NCI-H510A treated with DMSO at 0.1 percent for 48 hours (cell line): ENCODE measurements at places on chromosomes 2 and 18.

DNA sequence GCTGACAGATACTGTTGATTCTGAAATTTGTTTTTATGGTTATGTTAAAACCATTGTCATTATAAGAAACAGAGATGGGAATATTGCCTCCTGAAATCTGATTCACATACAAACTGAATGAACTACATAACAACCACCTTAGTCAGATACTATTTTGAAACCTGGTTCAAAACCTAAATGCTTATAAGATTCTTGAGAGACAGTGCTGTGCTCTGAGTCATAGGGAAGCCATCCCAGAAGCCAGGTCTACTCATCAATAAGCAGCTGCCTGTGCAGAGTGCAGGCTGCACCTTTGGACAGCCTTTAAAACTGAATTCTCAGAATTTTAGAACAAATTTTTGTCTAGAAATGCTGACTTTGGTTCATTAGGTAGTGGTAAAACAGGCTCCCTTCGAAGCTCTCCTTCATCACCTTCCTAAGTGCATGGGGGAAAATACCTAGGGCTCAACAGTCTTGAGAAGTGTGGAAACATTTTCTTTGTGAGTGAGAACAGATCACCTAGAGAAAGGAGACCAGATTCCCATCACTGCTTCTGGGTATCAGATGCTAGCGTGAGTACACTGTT, at the start of gene SERPINB7:
SERPINB7 (plus strand) TSS at position 253 of the 565 bp plus-strand sequence. CDS start 6,955 bp downstream, outside the sequence.
- DNase-seq: no peak

GRCh38 chr18:44715245-44715644, 34.6 kb downstream of the SETBP1 start:
- no peak for DNase-seq

- DNase-seq: no peak
Measured at GRCh38 chr2:18578033-18578432, 11.3 kb downstream of the NT5C1B start.

DNA sequence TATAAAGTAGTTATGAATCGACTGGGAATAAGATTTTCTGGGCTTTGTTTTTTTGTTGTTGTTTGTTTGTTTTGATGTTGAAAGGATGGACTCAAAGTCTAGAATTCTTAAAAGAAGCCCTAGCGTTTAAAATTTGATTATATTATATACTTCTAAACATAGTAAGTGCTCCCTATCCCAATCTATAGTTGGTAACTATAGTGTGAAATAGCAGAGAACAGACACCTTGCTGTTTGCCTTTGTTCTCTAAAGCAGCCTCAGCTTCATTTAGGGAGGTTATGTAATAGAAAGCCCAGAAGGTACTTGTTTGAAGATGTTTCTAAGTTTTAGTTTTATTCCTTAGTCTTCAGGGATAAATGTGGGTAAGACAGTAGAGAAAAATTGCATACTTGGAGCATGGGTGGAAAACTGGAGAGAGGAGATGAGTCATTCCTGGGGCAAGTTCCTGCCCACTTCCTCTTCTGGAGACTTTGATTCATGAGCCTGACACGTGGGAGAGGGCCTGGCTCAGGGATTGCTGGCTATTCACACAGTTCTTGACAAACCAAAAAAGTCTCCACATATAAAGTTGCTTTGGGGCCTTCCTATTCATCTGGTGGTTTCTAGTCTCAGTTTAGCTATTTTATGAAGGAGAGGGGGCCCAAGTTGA, 131.9 kb downstream of the MYO1B start:
- DNase-seq: peak; percentile 28

- no peak for DNase-seq
Measured at GRCh38 chr18:39759926-39760325, 2194.3 kb upstream of the CELF4 start.

GRCh38 chr2:20796374-20796791, 26.5 kb downstream of the LDAH start:
- no peak for DNase-seq

DNA sequence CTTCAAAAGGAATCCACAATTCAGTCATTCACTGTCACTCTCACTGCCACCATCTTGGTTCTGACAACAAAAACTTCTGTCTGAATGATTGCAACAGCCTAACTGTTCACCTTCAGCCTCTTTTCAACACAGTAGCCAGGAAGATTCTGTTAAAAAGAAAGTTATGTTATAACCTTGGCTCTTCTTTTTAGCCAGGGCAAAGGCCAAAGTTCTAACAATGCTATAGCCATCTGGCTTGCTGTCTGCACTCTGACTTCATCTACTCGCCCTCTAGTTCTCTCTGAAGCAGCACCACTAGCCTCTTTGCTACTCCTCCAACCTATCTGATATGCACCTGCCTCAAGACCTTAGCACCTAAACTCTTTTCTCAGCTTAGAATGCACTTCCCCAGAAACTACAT, 158.5 kb downstream of the ZNF385B start:
- DNase-seq: peak; percentile 85

GRCh38 chr2:60394463-60394862, 159.0 kb downstream of the BCL11A start:
- DNase-seq: no peak

DNA sequence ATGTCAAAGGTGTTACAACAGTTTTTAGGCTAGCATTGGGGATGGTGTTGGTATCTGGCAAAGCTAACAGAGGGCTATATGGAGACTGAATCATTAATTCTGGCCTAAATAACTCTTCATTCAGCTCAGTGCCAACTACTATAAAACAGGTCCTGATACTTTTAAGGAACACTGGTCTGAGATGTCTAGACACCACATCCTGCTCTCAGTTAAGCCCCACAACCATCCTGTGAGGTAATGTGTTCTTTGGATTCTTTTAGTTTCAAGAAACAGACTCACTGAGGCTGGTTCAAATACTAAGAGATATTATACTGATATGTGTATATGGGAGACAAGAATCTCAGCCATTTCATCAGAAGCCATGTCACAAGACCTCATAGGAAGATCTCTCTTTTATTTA, 14.2 kb upstream of the HK2 start:
- no peak for DNase-seq

DNA sequence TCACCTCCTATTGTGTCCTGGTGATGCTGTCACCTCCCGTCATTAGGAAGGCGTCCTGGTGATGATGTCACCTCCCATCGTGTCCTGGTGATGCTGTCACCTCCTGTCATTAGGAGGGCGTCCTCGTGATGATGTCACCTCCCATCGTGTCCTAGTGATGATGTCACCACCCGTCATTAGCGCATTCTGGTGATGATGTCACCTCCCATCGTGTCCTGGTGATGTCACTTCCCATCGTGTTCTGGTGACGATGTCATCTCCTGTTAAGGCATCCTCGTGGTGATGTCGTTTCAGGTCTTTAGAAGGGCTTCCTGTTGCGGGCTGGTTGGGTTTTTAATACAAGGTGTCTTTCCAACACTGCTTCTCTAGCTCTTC, 40.7 kb downstream of the CTDP1 start:
- DNase-seq: no peak

GRCh38 chr18:33560686-33561370, 17.2 kb upstream of the ASXL3 start:
- no peak for DNase-seq

GRCh38 chr18:513826-514530, 13.5 kb upstream of the COLEC12 start:
- no peak for DNase-seq

DNA sequence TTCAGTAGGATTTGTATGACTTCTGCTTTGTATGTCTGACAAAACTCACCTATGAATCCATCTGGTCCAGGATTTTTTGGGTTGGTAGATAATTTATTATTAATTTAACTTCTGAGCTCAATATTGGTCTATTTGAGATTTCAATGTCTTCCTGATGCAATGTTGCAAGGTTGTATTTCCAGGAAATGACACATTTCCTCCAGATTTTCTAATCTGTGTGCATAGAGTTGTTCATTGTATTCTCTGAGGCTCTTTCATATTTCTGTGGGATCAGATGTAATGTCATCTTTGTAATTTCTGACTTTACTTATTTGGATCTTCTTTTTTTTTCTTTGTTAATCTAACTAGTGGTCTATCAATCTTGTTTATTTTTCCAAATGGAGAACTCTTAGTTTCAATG, 584.7 kb upstream of the SETBP1 start:
- no peak for DNase-seq

- DNase-seq: no peak
Measured at GRCh38 chr2:86417961-86418360, 23.2 kb upstream of the KDM3A start.

GRCh38 chr2:8219631-8220355, 462.1 kb upstream of the ID2 start:
- DNase-seq: no peak

DNA sequence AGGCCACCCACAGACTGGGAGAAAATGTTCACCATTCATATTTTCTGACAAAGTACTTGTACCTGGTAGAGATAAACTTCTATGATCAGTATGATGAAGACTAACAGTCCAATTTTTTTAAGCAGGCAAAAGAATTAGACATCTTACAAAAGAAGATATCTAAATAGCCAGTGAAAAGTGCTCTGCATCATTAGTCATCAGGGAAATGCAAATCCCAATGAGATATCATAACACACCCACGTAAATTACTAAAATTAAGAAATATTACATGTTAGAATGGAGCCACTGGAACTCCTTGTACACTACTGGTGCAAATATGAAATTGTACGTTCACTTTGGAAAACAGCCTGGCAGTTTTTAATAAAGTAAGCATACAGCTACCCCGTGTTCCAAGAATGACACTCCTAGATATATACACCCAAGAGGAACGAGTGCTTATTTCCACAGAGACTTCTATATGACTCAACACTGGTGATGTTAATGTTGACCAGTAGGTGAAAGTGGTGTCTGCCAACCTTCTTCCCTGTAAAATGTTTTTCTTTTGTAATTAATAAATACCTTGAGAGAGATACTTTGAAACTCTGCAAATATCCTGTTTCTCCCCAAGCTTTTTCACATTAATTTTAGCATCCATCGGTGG, 80.3 kb downstream of the NPAS2 start:
- no peak for DNase-seq

GRCh38 chr2:203918839-203919238, 17.7 kb upstream of the ICOS start:
- DNase-seq: no peak

DNA sequence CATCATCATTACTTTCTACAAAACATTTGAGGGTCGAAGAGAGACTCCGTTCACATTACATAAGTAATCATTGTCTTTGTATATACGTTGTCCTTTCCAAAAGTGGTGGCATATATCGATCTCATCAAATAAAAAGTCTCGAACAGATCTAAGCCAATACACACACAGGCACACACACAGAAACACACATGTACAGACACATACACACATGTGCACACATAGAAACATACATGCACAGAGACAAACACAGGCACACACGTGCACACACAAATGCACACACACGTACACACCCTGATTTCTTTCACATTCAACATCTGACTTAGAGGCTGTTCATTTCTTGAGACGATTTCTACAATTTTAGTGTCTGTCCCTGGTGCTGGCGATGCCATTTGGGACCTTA, 17.5 kb upstream of the ALKAL2 start:
- DNase-seq: no peak

DNA sequence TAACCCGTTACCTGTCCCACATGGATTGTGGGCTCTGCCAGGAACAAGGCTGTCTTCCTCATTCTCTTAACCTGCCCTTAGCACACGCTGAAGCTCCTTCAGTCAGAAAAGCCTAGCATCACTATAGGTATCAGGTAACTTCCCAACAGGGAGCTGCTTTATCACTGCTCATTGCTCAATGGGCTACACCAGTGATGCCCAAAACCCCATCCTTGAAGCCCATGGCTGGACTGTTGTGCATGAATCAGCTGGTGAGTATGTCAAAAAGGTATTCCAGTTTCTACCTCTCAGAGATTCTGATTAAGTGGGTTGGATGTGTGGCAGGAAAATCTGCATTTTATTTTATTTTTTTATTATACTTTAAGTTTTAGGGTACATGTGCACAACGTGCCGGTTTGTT, 362.2 kb downstream of the LRATD1 start:
- no peak for DNase-seq

DNA sequence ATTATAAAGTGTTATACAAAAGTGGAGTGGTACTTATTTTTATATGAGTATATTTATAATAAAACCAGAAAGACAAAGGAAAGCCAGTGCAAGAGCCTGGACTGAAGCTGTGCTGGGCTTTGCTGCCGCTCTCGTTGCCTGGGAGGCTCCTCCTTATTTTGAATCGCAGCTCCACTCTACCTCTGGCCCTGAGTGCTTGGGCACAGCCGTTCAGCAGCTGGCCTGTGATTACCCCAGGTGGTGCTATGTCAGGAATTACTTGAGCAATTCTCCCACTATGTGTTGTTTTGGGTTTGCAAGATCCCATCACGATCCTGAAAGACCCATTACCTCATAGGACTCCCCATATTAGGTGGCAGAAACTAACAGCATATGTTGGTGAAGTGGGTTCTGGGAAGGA, 53.0 kb upstream of the LCLAT1 start:
- peak; percentile 39 for DNase-seq

DNA sequence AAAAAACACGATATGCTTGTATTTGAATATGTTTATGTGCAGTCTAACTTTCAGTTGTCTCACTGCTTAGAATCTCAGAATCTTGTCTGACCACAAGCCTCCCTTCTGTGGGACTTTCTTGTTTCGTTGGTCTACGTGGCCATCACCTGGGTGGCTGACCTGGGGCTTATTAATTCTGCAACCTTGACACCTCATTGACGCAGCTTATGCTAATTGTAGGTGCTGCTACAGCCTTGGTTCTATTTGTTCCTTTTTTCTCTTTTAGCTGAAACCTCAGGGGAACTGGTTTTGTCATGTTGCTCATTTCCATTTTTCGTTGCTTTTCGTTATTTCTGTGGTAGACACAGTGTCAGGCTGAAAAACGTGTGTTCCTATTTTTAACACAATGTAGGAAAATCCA, 273.7 kb downstream of the SLC4A3 start:
- DNase-seq: no peak

DNA sequence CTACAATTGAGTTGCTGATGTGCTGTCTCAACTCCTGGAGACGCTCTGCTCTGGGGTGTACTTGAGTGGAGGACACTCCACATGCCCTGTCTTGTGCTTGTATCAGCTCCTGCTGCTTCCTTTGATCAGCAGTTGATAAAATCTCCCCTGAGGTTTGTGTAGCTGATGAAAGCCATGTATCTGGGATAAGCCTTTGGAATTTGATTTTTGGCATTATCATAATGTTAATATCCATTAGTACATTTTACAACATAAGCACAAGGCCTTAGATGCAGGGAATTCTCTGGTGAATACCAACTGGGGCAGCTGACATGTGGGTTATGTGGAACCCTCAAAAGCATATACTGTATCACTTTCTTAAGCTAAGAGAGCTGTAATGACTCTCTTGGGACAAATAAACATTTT, 222.7 kb upstream of the ITGA4 start:
- DNase-seq: no peak

GRCh38 chr2:21381421-21381820, 257.7 kb downstream of the TDRD15 start:
- DNase-seq: no peak

- DNase-seq: no peak
Measured at GRCh38 chr2:106293271-106293783, 99.2 kb upstream of the UXS1 start.

GRCh38 chr2:136874258-136874657, 108.9 kb downstream of the THSD7B start:
- no peak for DNase-seq
